ENCODE measurements at places on chromosomes 6 and 20.

GRCh38 chr20:46581391-46581790 is 30.9 kb upstream of the OCSTAMP start:
- no peak for DNase-seq

- no peak for DNase-seq
Observed at GRCh38 chr6:19317431-19317986, 519.7 kb upstream of the ID4 start.

DNA sequence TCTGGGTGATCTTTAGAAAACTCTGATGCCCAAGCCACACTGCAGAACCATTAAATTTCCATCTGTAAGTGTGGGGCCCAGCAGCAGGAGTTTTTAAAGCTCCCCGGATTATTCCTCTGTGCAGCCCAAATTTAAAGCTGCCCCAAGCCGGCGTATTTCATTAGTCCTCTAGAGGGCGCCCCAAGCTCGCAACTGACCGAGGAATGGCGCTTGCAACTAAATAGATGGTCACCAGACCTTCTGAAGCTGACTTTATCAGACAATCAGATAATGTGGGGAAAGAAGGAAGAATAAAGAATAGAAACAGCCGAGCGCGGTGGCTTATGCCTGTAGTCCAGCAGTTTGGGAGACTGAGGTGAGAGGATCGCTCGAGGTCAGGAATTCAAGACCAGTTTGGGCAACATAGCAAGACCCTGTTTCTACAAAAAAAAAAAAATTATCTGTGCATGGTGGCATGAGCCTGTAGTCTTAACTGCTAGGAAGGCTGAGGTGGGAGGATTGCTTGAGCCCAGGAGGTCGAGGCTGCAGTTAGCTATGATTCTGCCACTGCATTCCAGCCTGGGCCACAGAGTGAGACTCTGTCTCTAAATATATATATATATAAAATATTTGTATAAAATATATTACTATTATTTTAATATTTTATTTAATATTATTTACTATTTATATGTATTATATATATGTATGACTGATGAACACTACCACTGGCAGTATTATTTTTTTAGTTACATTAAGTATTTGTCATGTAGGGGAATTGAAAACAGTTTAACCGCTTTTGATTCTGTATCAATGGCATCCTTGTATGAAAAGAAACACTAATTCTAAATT is 56.0 kb downstream of the OTOR start:
- peak; percentile 3 for DNase-seq

DNA sequence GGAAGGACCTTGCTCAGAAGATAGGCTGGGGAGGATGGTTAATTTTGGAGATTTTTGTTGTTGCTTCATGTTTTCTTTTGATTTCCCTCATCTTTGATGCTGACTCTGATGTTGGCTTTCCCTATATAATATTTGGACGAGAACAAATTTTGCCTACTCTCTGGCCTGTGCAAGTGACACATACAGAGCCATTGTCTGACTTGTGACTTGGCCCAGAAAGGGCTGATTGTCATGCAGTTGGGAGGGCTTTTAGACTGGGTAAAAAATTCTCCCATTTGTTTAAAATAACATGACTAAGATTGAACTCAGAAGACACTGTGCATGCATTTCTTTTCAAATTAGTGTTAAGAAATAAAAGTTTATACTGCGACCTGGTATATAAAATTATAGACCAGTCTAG is 98.6 kb upstream of the SUPT3H start:
- DNase-seq, result no peak

GRCh38 chr6:113782636-113783035 is 74.5 kb upstream of the MARCKS start:
- DNase-seq, result no peak

DNA sequence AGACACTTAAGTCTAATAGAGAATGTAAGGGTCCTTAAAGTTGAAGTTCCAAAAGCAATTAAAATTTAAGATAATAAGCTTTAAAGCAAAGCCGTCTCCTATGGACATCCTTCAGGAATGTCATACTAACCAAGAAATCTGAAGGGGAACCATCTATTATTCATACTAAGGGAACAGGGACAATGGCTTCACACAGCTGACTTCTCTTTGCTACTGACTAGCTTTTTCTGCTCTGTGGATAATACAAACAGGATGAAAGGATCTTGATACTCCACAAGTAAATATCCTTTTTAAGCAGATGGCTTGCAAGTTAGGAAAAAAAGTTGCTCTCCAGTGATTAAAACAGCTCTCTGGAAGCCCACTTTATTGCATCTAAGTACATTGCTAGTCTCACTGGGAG is 178.6 kb downstream of the BACH2 start:
- DNase-seq, result no peak

- no peak for DNase-seq
Observed at GRCh38 chr20:49969234-49969633, 13.5 kb upstream of the SNAI1 start.

DNA sequence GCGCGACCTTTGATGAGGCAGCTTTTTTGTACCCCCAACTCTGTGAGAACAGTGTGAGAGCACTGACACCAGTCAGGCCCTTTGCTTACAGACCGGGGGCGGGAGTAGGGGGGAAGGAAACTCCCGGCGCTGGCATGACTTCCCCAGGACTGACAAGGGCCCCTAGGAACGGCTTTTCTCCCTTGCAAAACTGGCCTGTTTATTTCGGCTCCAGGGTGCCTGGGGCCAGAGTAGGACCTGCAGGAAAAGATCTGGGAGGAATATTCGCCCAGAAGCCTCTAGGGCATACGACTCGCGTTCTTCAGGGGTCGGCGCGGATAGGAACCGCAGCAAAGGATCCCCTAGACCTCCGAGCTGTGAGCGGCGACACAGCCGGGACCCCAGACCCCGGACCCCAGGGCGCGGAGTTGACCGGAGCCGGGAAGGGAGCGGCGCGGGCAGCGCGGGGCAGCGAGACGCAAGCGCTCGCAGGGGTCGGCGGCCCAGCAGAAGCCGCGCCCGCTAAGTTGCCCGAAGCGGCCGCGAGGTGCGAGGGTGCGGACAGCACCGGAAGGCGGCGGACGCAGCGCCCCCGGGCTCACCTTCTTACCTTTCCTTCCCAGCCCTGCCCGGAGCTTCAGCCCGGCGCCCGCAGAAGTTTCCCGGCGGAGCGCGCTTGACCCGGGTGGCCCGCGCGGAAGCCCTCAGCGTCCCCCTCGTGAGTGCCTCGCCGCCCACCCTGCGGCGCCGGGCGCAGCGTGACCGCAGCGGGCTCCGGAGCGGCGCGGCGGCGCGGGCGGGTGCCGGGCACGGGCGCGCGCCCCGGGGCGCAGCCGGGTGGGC is at the start of gene POPDC3:
POPDC3 (minus strand) TSS at position 771 of the 822 bp plus-strand sequence. CDS start 18,105 bp downstream, outside the sequence.
- no peak for DNase-seq

DNA sequence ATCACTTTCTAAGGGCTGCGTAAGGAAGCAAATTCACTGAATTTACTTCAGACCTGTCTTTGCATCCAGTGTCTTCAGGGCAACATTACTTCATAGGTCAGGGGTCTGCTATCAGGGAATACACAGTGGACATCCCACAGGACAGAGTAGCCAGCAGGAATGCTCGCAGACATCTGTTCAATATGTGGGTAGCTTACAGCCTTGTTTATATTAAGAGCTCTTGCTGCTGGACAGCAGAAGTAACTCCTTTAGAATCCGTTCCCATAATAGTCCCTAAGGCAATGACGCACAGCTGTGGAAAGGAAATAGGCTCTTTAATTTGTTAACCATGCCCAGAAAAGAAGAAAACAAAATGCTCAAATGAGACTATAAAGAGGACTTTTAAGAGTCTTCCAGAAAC is 198.7 kb downstream of the MOXD1 start:
- no peak for DNase-seq

DNA sequence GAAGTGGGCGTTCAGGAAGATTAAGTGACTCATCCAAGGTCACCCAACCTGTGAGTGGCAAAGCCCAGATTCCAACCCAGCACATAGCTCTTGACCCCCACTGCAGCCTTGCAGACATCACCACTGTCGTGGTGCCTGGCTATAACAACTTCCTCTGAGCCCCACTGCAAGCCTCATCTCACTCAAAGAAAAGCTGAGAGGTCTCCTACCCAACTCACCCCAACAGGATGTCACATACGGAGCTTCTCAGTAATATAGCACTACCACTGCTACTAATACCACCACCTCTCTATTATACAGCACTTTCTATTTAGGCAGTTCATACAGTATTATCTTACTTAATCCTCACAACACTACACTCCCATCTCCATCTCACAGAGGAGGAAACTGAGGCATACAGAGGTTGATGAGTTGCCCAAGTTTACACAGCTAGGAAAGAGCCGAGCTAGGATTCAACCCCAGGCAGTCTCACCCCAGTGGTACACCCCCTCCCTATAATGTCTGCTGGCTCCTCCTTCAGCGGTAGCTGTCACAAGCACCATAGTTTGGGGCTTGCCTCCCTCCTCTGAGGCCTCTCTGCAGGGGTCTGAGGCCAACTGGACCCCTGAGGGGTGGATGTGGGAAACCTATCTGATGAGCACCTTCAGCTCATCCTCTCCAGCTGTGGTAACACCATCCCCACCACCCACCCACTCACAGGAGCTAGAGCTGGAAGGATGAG is 19.5 kb downstream of the TFEB start:
- no peak for DNase-seq

DNA sequence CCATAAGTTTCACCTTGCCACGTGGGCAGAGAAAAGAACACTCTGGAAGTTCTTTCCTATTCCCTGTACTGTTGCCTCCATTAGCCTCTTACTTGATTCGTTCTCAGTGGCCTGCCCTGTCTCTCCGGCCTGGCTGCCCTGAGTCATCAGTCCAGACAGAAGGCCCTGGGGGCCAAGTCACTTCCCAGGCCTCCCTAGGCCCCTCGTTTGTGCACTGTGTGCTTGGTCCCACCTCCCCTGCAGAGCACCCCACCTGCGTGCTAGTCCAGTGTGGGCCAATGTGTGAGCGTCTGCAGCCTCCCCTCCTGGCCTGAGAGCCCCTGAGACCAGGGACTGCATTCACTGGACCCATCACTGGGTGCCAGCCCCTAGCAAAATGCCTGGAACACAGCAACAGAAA is 191.2 kb upstream of the RREB1 start:
- DNase-seq, result no peak

DNA sequence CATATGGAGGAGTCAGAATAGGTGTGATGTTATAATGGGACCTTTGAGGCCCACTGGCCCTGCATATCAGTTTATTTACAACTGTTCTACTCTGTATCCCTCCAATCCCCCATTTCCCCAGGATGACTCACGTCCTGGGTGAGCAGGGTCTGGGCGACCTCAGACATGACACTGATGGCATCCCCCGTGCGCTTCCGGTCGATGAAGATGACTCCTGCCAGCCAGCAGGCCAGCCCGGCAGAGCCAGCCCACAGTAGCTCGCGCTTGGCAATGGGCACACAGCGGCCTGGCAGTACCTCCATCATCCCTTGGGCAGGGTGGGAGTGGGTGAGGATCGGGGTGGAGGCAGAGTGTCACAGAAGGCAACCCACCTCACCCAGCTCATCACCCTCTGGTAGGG is 5.6 kb downstream of the AGPAT1 start:
- no peak for DNase-seq

DNA sequence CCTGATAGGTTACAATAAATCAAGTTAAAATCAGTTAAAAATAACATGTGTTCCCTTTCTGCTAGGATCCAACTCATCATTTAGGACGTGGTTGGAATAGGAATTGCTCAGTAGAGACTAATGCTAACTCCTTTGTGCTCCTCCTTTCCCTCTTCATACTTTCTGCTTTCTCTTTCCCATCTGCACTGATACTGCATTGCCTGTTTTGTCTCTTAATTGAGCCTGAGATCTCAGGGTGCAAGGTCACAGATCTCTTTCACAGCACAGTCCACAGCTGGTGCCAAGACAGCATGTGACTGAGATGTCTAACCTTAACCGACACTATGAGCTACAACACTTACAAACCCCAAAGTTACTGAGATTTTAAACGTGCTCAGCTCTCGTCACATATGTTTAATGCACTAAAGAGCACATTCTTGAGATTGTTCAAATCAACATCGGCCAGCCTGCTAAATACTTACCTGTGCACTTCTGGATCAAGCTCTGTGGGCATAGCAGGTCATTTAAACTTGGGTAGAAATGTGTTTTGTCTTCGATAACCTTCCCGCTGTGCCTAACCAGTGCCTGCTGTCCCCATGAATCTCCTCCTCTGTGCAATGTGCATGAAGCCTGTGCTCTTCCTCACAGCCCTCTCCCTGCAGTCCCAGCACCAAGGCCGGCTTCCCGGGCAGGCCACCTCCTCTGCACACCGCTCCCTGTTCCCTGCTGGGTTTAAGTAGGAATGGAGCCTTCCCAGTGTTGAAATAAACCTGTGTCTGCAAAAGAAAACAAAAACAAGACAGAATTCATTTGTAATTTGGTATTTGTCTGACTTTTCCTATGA is 39.6 kb upstream of the AFDN start:
- no peak for DNase-seq

DNA sequence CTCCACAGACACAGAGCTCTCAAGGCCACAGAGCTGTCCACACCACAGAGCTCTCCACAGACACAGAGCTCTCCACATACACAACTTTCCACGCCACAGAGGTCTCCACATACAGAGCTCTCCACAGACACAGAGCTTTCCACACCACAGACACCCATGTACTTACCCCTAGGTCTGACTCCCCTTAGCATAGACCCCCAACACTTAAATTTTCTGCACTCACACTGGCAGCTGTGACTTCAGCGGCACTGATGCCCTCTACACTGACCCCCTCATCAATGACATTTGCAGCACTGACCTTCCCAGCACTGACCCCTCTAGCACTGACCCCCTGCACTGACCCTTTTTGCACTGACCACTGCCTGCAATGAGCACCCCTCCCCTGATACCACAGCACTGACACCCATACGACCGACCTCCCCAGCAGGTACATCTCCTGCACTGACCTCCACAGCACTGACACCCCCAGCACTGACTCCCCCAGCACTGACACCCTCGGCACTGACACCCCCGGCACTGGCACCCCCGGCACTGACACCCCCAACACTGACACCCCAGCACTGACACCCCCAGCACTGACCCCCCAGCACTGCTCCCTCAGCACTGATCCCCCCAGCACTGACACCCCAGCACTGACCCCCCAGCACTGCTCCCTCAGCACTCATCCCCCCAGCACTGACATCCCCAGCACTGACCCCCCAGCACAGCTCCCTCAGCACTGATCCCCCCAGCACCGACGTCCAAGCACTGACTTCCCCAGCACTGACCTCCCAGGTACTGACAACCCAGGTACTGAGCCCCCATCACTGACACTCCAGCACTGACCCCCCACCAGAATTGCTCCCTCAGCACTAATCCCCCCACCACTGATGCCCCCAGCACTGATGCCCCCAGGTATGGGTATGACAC is 56.5 kb downstream of the ERMARD start:
- DNase-seq, result no peak

- no peak for DNase-seq
Observed at GRCh38 chr6:87944541-87944954, 103.1 kb upstream of the SPACA1 start.

DNA sequence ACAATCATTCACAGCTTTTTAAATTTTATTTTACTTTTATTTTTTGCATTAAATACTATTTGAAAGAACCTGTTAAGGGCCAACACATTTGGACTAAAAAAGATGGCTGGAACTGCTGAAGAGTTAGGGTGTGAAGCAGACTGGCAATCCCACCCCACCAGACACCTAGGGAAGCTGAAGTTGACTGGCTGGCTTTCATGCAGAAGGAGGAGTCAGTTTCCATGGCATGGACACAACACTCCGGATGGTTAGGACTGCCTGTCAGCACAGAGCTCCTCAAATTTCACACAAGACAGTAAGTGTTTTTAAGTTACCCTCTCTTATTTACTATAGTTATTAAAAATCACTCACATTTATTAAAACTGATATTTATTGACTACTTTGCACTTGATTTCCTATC is at the start of gene ANKRD66:
ANKRD66 (plus strand) TSS at position 238 of the 400 bp plus-strand sequence. CDS start 5,016 bp downstream, outside the sequence.
- no peak for DNase-seq
